Kidney (tissue), 22 donors: ENCODE measurements at places on chromosomes 13 and 19. TPM values are rescaled to one million over a fixed set of nuclear protein-coding genes. Genes with fewer than 3 reads are reported as not detected.

DNA sequence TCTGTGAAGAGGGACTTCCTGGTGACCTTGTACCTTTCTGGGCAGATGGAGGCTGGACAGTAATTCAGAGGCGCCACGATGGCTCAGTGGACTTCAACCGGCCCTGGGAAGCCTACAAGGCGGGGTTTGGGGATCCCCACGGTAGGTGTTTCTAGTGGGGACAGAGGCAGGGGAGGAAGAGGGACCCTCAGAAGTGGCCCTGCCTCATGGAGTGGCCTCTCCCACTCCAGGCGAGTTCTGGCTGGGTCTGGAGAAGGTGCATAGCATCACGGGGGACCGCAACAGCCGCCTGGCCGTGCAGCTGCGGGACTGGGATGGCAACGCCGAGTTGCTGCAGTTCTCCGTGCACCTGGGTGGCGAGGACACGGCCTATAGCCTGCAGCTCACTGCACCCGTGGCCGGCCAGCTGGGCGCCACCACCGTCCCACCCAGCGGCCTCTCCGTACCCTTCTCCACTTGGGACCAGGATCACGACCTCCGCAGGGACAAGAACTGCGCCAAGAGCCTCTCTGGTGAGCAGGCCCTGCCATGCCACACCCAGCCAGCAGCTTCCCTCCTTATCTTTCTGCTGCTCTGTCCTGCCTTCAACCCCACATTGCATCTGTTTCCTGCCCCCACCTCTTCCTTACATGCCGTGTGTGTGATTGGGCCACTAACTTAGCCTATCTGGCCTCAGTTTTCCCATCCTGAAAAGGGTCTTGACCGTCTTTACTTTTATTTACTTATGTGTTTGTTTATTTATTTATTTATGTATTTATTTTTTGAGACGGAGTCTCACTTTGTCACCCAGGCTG, 7.3 kb downstream of the ANGPTL4 start:
- H3K27me3 ChIP-seq: no peaks in the 10 kb centered on the region
- peaks cover 12% of the 10 kb centered on the region for H3K4me1 ChIP-seq
- H3K4me3 ChIP-seq: no peak overlapping the region
- H3K27ac ChIP-seq: no peak overlapping the region

GRCh38 chr19:6765738-6766356, 1.4 kb downstream of the SH2D3A start:
- DNase-seq: peak; percentile 84
- H3K27me3 ChIP-seq: no peaks in the 10 kb centered on the region
- H3K4me3 ChIP-seq: peak overlapping the region; percentile 73
- H3K36me3 ChIP-seq: no peaks in the 10 kb centered on the region
- H3K4me1 ChIP-seq: no peaks in the 10 kb centered on the region

DNA sequence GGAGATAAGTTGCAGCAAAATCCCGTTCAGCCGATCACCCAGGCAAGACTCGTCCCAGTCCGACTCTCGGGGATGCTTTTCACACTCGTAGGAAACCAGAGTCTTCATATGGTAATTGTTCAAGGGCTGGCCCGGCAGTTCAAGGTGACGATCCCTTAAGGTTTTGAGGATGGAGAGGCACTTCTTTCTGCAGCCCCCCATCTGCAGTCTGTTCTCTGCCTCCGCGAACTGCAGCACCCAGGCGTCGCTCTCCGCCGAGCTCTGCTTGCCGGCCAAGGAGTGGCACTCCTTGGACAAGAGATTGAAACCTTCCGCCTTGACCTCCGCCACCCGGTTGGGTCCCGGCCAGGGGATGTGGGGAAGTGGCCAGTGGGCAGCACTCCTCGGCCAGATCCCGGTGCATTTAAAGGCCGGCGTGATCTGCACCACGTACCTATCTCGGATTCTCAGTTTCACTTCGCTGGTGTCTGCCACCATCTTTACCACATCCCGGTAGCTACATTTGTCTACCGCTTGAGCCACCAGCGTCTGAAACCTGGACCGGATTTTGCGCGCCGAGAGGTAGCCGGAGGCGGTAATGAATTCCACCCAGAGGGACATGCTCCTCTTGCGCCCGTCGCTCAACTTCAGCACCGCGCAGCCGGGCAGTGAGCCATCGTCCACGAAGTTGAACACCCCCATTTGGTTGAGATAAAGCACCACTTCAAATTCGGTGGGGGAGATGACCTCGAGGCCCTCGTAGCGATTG, 1.1 kb downstream of the MAB21L1 start:
- peak; percentile 77 for DNase-seq
- no peak overlapping the region for H3K27ac ChIP-seq
- H3K36me3 ChIP-seq: no peaks in the 10 kb centered on the region
- H3K27me3 ChIP-seq: peaks cover 90% of the 10 kb centered on the region

DNA sequence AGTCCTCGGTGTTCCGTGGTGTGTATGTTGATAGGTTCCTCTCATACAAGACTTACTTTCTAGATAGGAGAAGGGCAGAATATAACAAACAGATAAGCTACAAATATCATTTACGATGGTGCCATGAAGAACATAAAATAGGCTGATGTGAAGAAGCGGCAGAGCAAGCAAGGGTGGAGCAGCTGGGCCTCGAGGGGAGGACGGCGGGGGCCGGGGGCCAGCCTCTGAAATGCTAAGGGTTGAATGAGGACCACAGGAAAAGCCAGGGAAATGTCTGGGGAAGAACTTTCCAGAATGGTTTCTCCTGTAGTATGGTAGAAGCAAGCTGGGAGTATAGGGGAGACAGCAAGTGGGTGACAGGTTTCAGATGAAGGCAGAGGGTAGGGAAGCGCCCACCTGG, 529.5 kb downstream of the LIG4 start:
- no peak overlapping the region for H3K27ac ChIP-seq
- H3K27me3 ChIP-seq: no peaks in the 10 kb centered on the region
- no peak for DNase-seq
- H3K4me1 ChIP-seq: no peaks in the 10 kb centered on the region
- no peak overlapping the region for H3K4me3 ChIP-seq

GRCh38 chr19:18768046-18768771, 22.9 kb downstream of the COMP start:
- H3K27me3 ChIP-seq: no peaks in the 10 kb centered on the region
- no peak overlapping the region for H3K27ac ChIP-seq

DNA sequence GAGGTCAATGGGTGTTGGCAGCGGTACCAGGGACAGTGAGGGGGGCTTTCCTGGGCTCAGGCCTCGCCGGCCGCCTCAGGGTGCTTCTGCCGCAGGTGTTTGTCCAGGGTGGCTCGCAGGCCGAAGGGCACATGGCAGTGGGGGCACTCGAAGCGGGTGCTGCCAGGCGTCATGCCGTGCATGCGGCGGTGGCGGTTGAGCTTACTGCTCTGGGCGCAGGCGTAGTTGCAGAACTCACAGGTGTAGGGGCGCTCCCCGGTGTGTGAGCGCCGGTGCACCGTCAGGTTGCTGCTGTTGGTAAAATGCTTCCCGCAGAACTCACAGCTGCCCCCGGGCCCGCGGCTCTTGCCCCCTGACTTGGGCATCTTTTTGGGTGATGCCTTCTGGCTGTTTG, 4.7 kb downstream of the ZNF296 start:
- no peaks in the 10 kb centered on the region for H3K27me3 ChIP-seq
- H3K27ac ChIP-seq: no peak overlapping the region

- H3K27ac ChIP-seq: no peak overlapping the region
- no peaks in the 10 kb centered on the region for H3K27me3 ChIP-seq
- H3K4me3 ChIP-seq: no peak overlapping the region
- no peak for DNase-seq
Measured at GRCh38 chr19:49378512-49378911, 9.5 kb upstream of the KASH5 start.

GRCh38 chr13:26721251-26722121, 39.1 kb downstream of the GPR12 start:
- no peak for DNase-seq
- no peaks in the 10 kb centered on the region for H3K27me3 ChIP-seq
- H3K4me1 ChIP-seq: no peaks in the 10 kb centered on the region
- H3K4me3 ChIP-seq: no peak overlapping the region

DNA sequence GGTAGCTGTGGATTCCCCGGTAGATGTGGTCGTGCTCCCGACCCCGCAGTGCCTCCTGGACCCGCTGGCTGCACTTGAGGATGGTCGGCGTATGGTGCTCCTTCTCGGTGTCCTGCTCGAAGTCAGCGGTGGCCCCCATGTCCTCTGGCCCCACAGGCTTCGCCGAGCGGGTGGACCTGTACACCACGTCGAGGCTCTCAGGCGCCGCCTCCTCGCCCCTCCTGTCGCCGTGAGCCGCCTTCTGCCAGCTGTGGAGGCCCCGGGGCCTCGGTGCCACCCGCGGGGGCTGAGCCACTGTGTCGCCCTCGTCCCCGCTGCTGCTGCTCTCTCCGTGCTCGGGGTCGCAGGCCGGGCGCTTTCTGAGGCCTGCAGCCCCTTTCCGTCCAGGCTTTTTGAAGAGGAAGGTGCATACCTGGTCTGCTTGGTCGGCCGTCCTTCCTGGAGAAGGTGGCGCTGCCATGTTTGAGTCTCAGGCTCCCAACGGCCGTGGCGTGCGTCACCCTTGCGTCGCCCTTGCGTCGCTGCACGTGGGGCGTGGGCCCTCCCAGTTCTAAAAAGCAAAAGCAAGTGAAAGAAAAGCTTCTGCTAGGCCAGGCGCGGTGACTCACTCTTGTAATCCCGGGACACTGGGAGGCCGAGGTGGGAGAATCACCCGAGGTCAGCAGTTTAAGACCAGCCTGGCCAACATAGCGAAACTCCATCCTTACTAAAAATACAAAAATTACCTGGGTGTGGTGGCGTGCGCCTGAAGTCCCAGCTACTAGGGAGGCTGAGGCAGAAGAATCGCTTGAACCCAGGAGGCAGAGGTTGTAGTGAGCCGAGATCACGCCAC, at the start of gene RNF113B:
TSS of gene RNF113B (minus strand) at position 493 of the 832 bp plus-strand sequence. CDS start at position 460, 33 bp downstream.
- no peaks in the 10 kb centered on the region for H3K36me3 ChIP-seq
- no peak within 1 kb of the TSS for H3K4me3 ChIP-seq
- no peaks in the 10 kb centered on the region for H3K27me3 ChIP-seq

DNA sequence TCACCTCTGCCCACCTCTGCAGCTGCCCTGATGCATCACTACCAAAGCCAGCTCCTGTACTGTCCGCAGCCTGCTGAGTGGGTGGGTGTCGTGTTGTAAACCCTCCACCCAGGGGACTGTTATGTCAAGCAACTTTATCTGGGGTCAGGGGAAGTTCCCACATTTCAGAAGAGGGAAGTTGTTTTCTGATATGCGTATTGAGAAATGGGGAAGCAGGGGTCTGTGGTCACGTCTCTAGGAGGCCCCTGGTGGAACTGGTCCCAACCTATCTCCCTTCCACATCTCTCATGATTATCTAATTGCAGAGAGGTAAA, 31.2 kb downstream of the CLEC17A start:
- no peak overlapping the region for H3K4me3 ChIP-seq
- H3K27ac ChIP-seq: no peak overlapping the region
- H3K4me1 ChIP-seq: no peaks in the 10 kb centered on the region

DNA sequence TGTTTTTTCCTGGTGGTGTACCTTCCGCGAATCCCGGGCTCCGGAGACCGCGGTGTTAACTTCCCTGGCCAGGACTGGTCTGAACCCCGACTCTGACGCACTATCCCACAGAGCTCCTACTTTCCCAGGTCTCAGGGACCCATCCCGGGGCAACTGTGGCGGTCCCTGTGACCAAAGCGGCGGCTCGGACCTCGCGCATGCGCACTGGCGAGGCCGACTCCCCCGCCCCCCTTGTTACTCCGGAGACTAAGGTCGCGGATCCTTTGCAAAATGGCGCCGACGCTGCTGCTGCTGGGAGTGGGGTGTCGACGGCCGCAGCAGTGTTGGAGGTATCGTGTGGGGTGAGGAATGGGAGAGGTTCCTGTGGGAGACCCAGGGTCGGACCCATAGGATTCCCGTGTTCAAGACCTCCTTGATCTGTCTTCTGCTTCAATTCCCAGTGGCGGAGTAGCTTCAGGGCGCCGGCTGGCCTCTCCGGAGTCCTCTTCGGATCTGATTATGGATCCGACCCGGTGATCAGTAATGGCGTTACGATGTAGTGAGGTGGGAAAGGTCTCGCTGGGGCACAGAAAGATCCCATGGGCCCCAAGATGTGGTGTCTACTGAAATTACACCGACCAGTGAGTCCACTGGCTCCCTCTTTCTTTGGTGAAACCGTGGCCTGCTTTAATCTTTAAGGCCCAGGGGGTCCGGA, 66.6 kb upstream of the ZNF527 start:
- H3K36me3 ChIP-seq: no peaks in the 10 kb centered on the region
- peak; percentile 23 for DNase-seq
- H3K4me1 ChIP-seq: no peaks in the 10 kb centered on the region

DNA sequence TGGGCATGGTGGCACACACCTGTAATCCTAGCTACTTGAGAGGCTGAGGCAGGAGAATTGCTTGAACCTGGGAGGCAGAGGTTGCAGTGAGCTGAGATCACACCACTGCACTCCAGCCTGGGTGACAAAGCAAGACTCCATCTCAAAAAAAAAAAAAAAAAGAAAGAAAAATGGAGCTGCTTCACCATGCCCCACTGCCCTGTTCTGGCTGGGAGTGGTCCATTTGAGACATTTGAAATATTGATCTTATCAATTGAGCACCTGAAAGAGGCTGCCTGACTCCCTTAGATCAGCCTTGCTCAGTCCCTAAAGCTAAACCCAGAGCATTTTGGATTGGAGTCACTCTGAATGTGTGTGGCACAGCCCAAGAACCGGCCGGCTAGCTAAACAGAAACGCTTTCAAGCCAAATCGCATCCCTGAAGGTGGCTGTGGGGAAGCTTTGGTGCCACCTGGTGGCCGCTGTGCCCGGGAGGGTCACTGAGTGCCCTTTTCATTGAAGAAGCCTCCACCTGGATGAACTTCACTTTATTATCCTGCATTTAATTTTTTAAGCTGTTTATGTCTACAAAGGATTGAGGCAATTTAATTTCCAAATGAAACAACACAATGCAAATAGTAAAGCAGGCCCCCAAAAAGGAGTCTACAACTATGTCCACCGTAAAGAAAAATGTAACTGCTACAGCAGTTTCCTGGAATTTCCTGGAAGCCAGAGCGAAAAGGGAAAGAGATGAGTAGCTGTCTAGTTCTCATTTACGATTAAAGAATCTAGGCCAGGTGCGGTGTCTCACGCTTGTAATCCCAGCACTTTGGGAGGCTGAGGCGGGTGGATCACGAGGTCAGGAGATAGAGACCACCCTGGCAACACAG, 53.1 kb upstream of the SERPINE3 start:
- no peaks in the 10 kb centered on the region for H3K27me3 ChIP-seq
- no peak overlapping the region for H3K27ac ChIP-seq
- H3K4me1 ChIP-seq: no peaks in the 10 kb centered on the region
- no peak overlapping the region for H3K4me3 ChIP-seq

GRCh38 chr13:94243551-94243950, 235.9 kb downstream of the DCT start:
- no peak overlapping the region for H3K27ac ChIP-seq
- H3K36me3 ChIP-seq: no peaks in the 10 kb centered on the region
- no peaks in the 10 kb centered on the region for H3K4me1 ChIP-seq
- no peak for DNase-seq

SYT3 gene
- 0.63 TPM for total RNA-seq

PIK3R2 gene
- 29.6 TPM for total RNA-seq
